Activated naive CD4-positive, alpha-beta T cell treated with anti-CD3 and anti-CD28 coated beads, Interleukin-2, amount 50 U/mL, for 16 hours (primary cell): ENCODE measurements at places on chromosomes 5 and 9.

DNA sequence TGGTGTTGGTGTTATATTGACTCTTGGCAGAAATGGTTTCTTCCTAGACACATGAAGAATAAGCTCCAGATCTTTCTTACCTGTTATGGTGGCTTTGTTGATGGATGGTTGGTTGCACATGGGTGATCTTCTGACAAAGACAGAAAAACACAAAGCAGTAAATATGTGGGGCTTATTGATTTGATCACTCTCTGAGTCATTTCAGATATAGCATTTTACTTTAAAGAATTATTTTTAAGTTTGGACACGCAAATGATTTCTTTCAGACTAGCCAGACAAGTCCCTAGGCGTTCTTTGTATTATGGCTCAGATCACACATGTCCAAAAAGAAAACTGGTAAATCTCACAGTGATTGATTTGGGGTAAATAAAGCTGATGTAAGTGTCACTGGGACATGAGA is 597.6 kb downstream of the RAB3C start:
- DNase-seq, result no peak

DNA sequence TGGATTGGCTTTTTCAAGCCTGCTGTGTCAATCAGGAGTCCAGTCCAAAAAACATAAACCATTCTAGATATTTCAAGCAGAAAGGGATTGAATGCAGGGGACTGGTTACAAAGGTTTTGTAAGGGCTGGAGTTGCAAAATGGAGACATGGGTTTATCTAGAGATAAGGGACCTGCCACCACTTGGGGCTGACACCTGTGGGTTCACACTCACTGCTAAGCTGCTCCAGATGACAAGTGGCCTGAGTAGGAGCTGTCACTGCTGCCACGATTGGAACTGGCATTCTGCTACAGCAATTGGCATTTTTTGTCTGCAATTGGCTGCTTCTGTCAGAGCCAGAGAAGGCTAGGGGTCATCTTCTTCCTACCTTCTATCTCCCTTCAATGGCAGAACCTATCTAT is 66.3 kb upstream of the ZFR start:
- no peak for DNase-seq

DNA sequence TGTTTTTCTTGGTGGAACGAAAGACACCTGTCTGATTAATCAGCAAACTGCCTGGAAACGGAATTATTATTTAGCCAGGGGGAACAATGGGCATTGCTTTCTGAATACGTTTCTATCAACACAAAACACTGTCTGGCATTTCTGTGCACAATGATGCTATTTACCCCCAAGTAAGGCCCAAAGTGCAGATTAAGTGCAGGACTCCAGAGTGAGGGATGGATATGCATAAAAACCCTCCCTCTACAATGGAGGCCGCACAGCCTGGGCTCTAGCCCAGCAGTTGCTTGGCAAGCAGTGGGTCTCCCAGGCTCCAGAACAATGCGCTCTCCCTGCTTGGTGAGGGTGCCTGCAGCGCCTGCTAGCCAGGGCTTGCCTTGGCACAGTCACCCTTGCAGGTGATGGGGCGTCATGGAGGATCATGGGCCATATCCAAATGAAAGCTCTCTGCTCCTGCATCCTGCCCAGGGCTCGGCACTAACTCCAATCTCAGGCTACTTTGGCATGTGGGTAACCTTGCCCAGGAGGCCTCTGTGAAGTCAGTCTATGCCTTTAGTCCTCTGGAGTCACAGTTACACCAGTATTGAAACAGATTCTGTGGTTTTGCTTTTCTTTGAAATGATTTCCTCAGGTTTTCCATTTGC is 11.5 kb upstream of the SPATA24 start:
- no peak for DNase-seq

GRCh38 chr5:78628270-78628992 is 20.1 kb downstream of the LHFPL2 start:
- DNase-seq, result no peak
